ENCODE measurements at places on chromosomes 1 and 21.

DNA sequence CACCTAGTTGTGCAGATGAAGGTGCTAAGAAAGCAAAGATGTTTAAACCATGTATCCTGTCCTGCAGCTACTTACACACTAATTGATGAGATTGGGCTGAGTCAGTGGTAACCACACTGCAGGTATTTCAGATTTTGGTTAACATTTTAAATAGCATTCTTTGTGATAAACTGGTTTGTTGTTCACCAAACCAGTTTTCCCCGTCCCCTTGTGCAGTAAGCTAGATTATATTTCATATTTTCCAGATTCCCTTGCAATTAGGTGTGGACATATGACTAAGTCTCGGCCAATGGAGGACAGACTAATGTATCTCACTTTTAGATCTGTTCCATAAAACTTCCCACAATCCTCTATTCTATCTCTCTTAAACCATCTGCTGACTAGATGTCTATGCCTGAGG lies 320.4 kb downstream of the RWDD3 start:
- DNase-seq, result no peak

DNA sequence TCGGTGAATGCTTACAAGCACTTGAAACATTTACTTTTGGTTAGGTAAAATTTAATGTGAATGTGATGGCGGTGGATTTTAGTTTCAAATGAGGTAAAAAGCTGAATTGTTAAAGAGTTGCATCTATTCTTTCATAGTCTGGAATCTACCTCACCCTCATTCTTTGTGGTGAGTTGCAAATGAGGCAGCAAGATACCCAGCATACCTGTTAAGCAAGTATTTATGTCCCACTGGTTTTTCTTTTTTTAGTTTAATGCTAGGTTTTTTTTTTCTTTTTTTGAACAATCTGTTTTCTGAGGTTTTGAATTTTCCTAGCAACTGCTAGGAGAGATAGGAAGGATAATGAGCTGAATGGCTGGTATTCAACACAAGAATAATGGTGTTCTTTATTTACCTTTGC lies 127.9 kb upstream of the CACYBP start:
- DNase-seq, result no peak

DNA sequence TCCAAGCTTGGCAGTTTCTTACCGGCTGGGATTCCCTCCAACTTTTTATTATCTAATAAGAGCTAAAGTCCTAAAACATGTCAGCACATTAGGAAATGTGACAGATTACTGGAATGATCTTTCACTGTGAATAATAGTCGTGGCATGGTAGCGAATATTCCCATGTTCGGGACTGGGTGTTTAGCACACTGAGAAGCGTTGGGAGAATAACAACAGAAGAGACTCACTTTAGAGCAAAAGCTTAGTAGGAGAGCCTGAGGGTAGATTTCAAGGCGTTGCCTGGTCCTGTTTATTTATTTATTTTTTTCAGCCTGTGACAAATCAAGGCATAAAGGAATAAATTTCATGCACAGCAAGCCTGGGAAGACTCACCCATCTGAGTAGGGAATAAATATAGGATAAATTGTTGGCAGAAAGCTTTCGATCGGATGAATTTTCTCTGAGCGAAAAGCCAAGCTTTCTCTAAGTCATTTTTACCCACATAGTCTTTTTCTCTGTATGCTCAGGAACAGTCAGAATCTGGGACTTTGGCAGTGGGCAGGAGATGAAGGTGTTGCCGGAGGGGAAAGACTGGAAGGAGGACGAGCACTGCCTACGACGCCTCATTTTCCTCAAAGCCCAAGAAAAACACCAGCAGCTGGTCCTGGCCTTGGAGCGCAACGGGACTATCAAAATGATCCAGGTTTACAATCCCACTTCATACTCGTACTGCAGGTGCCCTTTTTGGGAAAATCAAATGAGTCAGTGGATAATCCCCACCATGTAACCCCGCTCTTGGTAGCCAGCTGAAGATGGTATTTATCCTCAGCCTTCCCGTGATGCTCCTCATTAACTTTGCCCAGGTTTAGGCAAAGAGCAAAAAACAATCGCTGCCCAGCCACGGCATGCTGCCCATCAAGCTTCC lies 97.2 kb downstream of the WDR64 start:
- no peak for DNase-seq

DNA sequence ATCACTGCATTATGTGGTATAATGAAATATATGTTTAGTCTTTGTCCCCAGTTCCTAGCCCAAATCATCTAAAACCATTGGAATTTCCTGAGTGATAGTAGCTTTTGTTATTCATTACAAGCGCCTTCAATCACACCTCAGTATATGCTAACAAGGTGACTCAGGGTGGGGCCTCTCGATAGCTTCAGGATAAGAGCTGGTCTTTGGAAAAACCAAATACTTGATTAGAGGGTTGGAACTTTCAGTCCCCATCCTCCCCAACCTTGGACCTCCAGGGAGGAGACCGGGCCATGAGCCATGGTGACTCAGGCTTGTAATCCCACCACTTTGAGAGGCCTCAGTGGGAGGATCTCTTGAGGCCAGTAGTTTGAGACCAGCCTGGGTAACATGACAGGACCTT lies 5.1 kb upstream of the BRDT start:
- no peak for DNase-seq

DNA sequence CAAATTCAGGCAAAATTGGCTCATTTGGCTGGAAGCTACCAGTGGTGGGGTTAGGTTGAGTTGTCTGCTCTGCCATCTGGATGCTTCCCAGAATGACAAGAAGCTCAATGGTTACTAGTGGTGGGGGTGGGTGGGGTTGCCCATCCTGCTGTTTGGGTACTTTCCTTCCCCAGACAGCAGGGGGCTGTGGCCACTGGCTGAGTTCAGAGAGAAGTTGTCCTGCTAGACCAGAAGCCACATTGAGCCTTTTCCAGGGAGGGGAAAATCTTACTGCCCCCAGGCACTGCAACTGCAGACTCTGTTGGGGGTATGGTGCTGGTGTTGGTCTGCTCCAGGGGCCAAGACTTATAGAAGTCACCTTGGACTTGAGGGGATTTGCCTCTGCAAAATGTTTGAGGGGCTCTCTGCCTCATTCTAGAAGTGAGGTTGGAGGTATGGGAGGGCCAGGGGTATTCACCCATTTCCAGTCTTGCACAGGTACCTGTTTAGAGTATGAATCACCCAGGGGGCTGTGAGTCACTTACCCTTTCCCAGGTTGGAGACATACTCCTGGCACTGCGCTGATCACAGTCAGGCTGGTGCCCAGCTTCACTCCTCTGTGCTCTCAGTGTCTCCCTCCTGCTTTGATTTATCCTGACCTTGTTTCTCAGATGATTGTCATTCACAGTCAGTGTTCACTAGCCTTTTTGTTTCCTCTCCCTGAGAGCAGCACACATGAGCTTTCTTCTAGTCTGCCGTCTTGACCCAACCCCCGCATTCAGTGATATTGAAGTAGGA lies 89.1 kb upstream of the NEGR1 start:
- no peak for DNase-seq

DNA sequence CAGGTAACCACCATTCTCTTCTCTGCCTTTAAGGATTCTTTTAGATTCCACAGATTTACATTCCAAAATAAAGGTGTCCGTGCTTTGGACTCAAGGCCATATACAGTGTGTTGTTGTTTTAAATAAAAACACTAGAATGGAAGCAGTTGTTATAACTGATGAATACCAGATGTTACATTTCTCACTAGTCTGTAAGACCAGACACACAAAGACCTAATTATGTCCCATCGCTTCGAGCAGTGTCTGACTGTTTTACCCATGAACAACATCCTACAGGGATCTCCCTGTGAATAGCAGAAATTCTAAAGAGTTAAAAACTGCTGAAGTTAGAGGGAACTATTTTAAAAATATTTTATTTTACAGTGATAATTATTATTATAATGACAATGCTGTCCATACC lies 574.7 kb upstream of the ZP4 start:
- DNase-seq, result no peak

DNA sequence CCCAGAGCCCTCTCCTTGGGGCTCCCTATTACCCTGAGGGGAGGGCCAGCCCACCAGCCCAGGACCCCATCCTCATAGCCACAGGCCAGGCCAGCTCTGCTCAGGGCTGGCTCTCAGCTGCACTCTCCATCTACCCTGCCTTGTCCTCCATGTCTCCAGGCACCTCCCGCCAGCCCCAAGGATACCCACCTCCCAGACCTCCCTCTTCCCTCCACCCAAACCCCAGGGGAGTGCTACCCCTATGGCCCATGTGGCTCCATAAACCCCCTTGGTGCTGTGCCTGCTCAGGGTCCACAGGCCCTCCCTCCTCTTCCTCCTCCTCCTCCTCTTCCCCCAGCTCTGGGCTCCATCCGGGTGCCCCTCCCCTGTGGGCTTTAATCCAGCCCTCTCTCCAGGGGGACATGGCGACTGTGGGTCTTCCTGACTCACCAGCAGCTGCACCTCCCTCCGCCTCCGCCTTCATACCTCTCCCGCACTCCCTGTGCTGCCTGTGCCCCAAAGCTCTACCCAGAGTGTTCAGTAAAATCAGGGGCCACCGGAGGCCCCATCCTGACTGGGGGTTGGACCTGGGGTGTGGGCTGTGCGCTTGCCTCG lies 9.1 kb downstream of the YBEY start:
- DNase-seq, result no peak

DNA sequence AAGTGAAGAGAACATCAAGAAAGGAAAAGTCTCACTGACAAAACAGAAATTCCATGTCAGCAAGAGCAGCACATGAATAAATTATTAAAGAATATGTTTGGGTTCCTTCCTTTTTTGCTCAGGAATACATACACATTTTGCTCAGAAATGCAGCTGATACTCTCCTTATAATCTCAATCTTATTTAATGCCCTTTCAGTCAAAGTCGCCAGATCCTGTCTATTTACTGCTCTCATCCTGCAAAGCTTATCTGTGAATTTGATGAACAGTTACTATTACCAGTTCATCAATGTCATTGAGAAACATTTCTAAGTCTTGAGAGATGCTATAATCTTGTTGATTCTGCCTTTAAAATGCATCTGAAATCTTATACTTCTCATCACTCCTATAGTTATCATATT lies 543.1 kb upstream of the ZRANB2 start:
- DNase-seq, result no peak

DNA sequence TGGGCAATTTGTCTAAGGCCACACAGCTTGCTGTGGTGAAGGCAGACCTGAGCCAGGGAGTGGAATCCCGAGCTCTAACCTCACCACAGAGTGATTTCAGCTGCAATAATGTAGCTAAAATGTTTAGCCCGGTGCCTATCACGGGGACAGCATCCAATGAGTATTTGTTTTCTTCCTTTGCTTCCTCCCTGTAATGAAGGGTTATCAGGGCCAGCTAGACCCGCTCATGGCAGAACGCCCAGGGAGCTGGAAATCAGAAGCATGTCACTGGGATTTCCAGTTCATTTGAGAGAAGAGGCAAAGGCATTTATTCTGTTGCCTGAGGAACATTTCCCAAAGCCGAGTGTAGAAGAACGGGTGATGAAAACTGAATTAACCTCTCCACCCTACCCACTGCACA lies 183.1 kb downstream of the ZSCAN20 start:
- DNase-seq, result no peak

DNA sequence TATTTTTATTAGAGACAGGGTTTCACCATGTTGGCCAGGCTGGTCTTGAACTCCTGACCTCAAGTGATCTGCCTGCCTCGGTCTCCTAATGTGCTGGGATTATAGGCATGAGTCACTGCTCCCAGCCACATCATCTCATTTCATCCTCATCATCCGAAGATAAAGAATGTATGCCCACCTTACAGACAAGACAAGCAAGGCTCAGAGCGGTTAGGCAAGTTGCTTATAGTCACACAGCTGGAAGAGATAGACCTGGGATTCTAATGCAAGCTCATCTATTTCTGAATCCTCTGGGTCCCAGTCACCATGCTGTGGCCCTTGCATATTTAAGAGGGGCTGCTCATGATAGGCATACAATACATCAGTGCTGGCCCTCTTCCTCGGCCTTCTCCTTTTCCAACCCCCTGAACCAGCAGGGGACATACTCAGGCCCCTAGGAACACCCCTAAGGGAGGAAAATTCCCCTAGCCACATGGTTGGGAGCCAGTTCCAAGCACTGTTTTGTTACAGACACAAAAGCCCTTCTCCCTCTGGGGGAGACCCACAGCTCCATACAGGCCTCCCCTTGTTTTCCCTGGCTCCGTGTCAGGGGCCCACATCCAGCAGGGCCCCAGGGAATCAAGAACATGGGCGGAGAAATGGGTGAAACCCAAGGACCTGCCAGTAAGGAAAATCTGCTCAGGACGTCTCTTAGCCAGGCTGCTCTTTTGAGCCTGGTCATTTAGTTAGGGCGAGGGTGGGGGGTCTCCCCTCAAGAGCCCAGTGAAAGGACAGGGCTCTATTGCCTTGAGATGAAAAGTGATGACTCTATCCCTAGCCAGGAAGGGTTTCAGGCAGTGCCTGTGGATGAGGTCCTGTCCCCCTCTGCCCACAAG lies 6.9 kb downstream of the CSRP1 start:
- no peak for DNase-seq

All from stimulated activated CD8-positive, alpha-beta memory T cell treated with anti-CD3 and anti-CD28 coated beads, Interleukin-15, amount 100 ng/mL, for 24 hours (primary cell).